ENCODE measurements at places on chromosomes 11 and 22. TPM values are rescaled to one million over a fixed set of nuclear protein-coding genes. Genes with fewer than 3 reads are reported as not detected.

The AHNAK gene
- polyA plus RNA-seq = 19.8 TPM

The CRYBA4 gene
- polyA plus RNA-seq = 0.43 TPM

The HOATZ gene
- not detected for polyA plus RNA-seq

DNA sequence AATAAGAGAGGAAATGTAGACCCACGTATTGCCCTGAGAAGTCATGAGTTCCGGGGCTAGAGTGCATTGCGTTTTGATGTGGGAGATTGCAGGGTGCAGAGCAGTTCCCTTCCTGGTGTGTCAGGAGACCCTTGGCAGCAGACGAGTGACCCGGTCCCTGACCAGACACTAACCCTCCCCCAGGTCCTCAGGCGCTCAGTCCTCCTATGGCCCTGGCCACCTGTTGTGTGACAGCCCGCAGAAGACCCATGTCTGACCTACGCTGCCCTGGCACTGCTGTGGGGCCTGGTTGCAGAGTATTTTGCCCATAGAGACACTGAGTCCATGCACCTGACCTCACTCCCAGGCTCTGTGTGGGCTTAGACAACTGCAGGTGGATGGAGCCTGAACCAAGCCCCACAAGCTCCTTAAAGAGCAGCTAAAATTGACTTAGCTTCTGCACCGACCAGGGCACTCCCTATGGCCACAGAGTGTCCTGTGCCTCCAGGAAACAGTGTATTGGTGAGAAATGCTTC, 833.8 kb downstream of the TBC1D22A start:
- DNase-seq = no peak

GRCh38 chr11:47705721-47706120, 9.4 kb downstream of the AGBL2 start:
- DNase-seq = no peak

- DNase-seq = no peak
Measured at GRCh38 chr22:19798891-19799293, 38.3 kb downstream of the TBX1 start.

GRCh38 chr11:64134963-64135362, 30.9 kb downstream of the MACROD1 start:
- DNase-seq = no peak

The TRAPPC4 gene
- 86.1 TPM for polyA plus RNA-seq

GRCh38 chr11:115869780-115870431, 365.7 kb upstream of the CADM1 start:
- DNase-seq = no peak

DNA sequence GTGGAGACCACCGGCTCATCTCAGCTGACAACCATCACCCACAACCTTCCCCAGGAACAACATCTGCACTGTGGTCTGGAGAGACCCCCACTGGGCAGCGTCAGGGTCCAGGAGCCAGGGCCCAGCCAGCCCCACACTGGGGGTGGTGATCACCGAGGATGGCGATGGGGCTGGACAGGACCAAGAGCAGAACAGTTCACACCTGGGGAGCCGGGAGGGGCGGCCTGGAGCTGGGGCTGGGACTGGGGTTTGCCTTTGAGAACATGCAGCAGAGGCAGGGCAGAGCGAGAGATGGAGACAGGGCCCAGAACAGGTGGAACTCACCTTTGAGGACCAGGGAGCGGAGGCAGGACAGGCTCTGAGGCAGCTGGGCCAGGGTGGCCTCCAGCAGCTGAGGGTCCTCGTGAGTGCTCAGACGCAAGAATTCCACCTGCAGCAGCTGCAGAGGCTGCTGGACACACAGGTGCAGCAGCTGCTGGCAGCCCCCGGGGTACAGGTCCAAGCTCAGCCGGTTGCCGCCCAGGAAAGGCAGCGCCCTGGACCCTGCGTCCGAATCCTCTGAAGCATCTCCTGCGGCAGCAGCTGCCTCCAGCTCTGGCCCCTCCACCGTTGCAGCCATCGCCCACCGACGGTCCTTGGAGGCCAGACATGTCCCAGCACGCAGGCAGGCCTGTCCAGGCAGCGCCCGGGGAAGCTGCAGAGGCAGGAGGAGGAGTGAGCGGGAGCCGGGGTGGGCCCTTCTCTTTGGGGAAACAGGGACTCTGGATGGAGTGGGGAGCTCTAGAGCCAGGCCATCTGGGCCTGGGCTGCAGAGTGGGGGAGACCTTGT, 1.0 kb downstream of the PIDD1 start:
- DNase-seq = no peak

DNA sequence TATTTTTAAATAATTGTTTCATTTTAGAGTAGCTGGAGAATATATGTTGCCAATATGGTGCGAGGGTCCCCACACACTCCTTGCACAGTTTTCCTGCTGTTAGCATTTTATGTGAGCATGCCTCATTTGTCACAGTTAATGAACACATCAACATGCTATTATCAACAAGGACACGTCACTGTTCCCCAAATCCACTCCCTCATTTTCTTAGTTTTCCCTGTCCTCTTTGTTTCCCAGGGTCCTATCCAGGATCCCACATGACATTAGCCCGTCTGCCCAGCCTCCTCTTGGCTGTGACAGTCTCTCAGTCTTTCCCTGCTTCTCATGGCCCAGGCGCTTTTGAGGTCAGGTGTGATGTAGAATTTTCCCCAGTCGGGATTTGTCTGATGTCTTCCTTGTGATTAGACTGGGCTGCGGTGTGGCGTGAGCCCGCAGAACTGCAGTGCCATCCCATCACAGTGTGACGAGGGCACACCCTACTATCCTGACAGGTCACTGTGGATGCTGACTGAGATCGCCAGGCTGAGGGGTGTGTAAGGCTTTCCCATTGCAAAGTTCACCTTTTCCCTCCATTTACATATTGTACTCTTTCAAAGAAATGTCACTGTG, 450.6 kb upstream of the B3GAT1 start:
- DNase-seq = no peak

Measured in naive thymus-derived CD8-positive, alpha-beta T cell (primary cell).